GM13976 (cell line): ENCODE measurements at places on chromosomes 3 and 15.

DNA sequence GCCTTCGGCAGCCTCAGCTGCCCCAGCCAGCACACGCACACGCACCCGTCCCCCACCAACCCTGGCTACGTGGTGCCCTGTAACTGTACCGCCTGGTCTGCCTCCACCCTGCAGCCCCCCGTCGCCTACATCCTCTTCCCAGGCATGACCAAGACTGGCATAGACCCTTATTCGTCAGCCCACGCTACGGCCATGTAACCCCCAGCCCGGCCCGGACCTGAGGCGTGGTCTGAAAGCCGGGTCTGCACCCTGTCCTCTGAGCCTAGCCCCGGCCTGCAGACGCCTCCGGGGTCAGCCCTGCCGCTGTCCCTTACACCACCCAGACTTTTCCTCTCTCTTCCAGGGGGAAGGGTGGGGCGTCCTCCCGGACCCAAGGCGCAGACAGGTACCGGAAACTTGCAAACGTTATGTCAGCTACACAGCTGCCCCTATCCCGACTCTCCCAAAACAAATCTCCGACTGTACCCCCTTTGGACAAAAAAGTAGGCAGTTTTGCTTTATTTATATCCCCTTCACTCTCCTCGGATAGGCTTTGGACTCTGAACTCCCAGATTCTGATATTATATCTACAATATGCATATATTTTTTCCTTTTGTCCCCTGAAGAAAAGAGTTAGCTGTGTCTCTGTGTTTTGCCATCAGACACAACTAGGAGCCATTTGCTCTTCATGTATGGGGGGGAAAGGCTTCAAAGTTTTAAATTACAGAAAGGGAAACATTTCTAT, 1.4 kb downstream of the SOX14 start:
- peak; percentile 24 for DNase-seq

DNA sequence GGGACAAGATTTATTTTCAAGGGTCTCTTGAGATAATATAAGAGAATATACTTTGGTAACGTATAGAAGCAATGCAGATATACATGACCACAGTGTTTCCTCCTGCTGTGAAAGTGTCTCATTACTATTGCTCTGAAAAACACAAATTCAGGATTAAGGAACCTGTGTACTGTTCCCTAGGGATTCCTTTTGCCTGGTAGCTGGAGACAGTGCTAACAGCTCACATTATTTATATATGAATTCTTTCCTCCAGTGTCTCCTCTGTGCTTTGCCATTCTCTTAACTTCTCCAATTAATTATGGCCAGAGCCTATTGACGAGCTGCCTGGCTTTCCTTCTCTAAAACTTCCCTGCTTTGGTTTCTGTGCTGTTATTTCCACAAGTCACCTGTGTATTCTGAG, 235.4 kb downstream of the OTOL1 start:
- no peak for DNase-seq

GRCh38 chr3:88030210-88030609, 28.6 kb downstream of the CGGBP1 start:
- DNase-seq, result no peak

DNA sequence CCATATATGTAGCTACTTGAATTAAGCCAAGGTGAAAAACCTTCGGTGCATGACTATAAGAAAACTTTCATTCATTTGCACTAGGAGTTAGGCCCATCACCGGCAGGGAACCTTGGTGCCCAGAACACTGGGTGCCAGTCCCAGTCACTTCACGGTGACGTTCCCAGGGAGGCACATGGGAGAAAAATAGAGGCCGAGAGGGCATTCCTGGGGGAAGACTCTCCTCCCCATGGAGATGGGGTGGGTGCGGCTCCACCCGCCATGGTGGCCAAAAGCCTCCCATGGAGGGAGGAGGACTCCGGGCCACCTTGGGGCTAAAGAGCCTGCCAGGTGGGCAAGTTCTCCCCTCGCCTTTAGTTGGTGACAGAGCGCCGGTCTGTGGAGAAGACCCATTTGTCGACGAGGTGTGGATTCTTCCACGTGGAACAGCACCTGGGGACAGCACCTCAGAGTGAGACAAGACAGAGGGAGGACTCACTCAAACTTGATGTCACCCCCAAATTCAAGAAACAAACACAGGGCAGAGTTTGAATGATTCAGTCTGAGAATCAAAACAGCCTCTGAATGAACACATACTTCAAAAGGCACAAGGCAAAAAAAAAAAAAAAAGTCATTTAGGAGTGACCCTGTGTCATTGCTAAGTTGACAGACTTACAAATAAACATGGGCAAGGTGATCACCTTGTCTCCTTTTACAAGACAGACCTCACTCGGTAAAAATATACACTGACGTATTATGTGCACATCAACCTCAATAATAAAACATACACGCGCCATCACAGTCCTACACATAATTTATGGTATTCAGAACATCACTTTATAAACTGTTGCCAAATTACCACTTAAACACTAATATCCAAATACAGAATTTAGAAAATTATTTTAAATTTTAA, 38.6 kb downstream of the ZXDC start:
- DNase-seq, result no peak

DNA sequence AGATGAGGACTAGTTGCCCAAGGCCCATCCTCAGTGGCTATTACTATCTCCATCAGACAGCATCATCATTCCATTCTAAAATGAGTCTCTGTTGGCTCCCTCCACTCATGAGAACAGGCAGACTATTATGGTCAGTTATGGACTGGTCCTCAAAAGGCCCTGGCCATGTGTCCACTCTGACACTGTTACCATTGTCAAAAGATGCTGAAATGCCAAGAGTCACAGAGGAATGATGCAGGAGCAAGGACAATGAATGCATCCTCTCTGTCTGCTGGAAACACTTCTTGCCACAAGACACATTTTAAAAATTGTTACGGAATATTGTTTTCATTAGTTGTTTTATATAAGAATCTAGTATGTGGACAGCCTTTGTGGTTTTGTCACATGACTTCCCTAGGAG, 53.3 kb upstream of the STT3B start:
- DNase-seq, result no peak

GRCh38 chr3:19103510-19103909, 44.8 kb upstream of the KCNH8 start:
- no peak for DNase-seq

DNA sequence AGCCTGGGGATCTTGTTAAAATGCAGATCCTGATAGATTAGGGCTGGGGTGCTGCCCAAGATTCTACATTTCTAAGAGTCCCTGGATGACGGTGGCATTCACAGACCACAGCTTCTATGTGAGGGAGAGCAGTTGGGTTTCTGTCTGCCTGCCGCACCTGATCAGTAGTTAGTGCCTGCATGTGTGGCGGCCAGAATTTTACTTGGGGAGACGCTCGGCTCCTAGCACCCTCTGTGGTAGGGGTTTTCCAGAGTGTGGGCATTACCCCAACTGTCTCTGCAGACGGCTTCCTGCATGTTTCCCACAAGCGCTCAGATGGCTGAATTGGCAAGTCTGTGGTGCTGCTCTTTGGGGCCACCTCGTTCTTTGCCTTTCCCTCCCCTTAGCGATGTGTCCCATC, 8.3 kb downstream of the GHRL start:
- no peak for DNase-seq
